ENCODE measurements at places on chromosomes 1 and 21. TPM values are rescaled to one million over a fixed set of nuclear protein-coding genes. Genes with fewer than 3 reads are reported as not detected.
A peak's percentile ranks its signal among the peaks of the same experiment; 100 is the strongest.

DNA sequence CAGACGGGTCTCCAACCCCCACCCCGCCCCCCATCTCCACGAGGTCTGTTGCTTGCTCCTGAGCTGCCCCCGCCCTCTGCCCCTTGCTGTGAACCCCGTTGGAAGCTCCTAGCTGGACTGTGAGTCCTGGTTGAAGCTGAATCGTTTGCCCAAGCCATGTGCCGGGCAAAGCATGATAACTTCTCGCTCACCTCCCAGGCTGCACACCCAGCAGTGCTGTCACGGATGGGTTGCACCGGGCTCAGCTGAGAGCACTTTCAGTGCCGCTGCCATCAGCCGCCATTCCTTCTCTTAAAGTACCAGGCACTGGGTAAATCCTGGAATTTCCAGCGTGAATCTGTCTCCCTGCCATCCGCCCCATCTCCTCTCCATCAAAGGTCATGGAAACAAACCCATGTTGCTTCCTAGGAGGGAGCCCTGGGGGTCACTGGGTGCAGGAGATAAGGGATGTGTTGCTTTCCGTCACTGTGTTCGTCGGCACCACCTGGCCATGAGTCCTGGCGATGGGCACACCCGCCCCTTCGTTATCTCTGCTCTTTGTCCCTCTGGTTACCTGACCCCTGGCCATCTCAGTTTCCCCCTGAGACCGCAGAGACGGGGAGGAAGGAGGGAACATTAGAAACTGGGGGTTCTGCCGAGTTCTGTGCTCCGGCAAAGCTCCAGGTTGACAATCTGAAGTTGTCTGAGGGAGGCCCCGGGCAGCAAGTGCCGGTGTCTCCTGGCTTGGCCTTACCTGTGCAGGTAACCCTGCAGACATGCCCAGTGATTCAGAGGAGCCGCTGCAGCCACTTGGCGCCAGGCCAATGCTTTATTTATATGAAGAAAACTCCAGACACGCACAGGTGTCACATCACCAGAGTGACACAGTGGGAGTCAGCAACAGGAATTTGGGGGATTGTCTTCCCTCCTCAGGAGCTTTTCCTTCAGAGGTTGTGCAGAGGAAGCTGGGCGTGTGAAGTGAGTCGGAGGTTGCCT, 2.7 kb downstream of the PDE9A start:
- no peaks in the 10 kb centered on the region for H3K36me3 ChIP-seq
- H3K4me1 ChIP-seq: peaks cover 18% of the 10 kb centered on the region
- ATAC-seq: no peak
- H3K27me3 ChIP-seq: peaks cover 31% of the 10 kb centered on the region

DNA sequence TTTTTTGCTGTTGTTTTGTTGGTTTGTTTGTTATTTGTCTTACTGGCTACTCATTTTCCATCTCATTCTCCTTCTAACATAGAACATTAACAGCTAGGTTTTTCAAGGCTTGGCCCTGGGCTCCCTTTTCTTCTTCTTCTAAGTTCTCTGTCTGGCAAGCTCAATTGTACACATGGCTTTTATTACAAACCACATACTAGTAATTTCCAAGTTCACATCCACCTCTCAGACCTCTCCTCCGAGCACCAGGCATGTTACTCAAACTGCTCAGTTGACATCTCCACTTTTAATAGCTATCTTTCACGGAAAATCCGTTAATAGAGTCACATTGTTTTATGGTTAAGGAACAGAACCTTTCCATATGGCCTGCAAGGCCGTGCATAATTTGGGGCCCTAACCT, 736.9 kb upstream of the ADAMTS5 start:
- peaks cover 3% of the 10 kb centered on the region for H3K4me1 ChIP-seq
- H3K27me3 ChIP-seq: no peaks in the 10 kb centered on the region
- ATAC-seq: no peak
- no peaks in the 10 kb centered on the region for H3K36me3 ChIP-seq

DNA sequence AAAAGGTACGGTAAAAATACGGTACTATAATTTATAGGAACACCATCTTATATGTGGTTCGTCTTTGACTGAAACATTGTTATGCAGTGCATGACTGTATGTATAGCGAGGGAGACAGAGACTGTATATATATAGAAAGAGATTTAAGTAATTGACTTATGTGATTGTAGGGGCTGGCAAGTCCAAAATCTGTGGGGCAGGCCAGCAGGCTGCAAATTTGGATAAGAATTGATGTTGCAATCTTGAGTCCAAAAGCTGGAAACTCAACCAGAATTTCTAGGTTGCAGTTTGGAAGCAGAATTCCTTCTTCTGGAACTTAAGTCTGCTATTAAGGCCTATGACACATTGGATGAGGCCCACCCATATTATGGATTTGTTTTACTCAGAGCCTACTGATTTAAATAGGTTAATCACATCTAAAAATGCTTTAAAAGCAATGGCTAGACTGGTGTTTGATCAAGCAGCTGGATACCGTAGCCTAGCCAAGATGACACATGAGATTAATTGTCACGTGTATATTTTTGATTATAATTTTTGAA, 42.0 kb downstream of the LAMC1 start:
- peaks cover 17% of the 10 kb centered on the region for H3K4me1 ChIP-seq
- no peaks in the 10 kb centered on the region for H3K27me3 ChIP-seq
- H3K4me3 ChIP-seq: no peak overlapping the region
- no peak for ATAC-seq

- no peaks in the 10 kb centered on the region for H3K36me3 ChIP-seq
- peaks cover 11% of the 10 kb centered on the region for H3K27me3 ChIP-seq
- H3K27ac ChIP-seq: no peak overlapping the region
- no peak for ATAC-seq
- H3K4me3 ChIP-seq: no peak overlapping the region
- H3K4me1 ChIP-seq: peaks cover 25% of the 10 kb centered on the region
Measured at GRCh38 chr1:22747021-22747734, 36.5 kb downstream of the EPHB2 start.

DNA sequence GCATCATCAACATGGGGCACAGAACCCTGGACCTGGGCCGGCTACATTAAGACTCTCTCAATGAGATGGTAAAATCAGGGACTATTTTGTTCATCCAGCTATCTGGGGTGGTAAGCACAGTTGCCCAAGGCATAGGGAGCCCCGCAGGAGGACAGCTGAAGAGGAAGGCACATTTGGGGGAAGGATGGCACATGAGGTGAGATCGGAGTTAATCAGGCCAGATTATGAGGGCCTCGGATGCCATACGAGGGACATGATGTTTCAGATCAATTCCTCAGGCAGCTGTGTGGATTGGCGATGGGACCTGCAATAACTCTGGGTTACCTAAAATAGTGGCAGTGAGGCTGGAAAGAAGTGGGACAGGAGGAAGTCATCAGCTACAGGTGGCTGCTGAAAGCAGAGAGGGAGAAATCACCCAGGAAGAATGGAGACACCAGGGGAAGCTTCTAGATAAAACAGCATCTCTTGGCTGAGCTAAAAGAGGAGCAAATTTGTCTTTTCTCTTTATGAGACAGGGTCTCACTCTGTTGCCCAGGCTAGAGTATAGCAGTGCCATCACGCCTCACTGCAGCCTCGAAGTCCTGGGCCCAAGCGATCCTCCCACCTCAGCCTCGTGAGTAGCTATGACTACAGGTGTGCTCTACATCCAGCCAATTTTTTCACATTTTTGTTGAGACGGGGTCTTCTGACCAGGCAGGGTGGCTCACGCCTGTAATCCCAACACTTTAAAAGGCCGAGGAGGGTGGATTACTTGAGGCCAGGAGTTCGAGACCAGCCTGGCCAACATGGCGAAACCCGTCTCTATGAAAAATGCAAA, 21.1 kb downstream of the TOMM20 start:
- peaks cover 3% of the 10 kb centered on the region for H3K36me3 ChIP-seq
- peaks cover 4% of the 10 kb centered on the region for H3K4me1 ChIP-seq
- no peaks in the 10 kb centered on the region for H3K27me3 ChIP-seq
- no peak overlapping the region for H3K27ac ChIP-seq
- ATAC-seq: no peak
- H3K4me3 ChIP-seq: no peak overlapping the region

GRCh38 chr21:15732290-15732995, 2.7 kb downstream of the USP25 start:
- peak overlapping the region; percentile 93 for H3K4me3 ChIP-seq
- no peaks in the 10 kb centered on the region for H3K27me3 ChIP-seq
- no peak for ATAC-seq
- H3K27ac ChIP-seq: peak overlapping the region; percentile 29
- peaks cover 68% of the 10 kb centered on the region for H3K4me1 ChIP-seq
- H3K36me3 ChIP-seq: no peaks in the 10 kb centered on the region

GRCh38 chr1:89352421-89352820, 11.4 kb upstream of the GBP6 start:
- ATAC-seq: no peak
- H3K36me3 ChIP-seq: no peaks in the 10 kb centered on the region
- no peak overlapping the region for H3K4me3 ChIP-seq
- H3K4me1 ChIP-seq: no peaks in the 10 kb centered on the region

- H3K4me3 ChIP-seq: no peak overlapping the region
- peak overlapping the region; percentile 0 for H3K27ac ChIP-seq
- no peak for ATAC-seq
- H3K36me3 ChIP-seq: peaks cover 42% of the 10 kb centered on the region
- H3K27me3 ChIP-seq: no peaks in the 10 kb centered on the region
Measured at GRCh38 chr1:25817840-25818501, 1.8 kb upstream of the MTFR1L start.

The TMEM269 gene
- not detected for total RNA-seq

DNA sequence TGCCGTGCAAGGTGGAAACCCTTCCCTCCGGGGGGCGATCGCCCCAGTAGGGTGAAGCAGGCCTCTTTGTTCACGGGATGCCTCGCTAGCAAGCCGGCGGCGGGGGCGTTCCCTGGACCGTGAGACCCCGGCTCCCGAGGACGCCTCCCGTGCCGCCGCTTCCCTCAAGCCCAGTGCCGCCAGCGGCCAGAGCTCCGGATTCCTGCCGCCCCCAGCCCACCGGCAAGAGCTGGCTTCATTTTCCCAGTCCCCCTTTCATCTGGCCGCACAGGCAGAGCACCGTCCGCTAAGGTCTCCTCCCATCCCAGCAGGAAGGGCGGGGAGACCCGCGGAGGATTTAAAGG, 16.3 kb downstream of the IER5 start:
- no peaks in the 10 kb centered on the region for H3K27me3 ChIP-seq
- no peaks in the 10 kb centered on the region for H3K4me1 ChIP-seq
- peak overlapping the region; percentile 65 for H3K27ac ChIP-seq
- H3K4me3 ChIP-seq: peak overlapping the region; percentile 66
- ATAC-seq: peak; percentile 20

DNA sequence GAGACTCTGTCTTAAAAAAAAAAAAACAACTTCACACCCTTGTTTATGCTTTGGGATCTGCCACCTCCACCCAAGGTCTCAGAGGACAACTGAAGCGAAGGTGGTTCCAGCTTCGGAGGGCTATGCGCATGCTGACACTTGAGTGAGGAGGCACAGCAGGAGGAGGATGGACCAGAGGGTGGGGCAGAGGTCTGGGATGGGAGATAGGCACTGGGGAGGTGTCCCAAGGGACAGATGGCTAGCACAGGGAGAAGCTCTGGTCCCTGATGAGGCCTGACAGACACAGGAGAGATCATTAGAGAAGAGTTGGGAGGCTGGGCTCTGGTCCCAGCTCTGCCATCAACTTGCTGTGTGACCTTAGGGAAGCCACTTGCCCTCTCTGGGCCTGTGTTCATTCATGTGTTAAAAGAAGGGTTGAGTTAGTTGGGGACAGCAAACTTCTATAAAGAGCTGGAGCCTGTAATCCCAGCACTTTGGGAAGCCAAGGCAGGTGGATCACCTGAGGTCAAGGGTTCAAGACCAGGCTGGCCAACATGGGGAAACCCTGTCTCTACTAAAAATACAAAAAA, 16.8 kb downstream of the E2F2 start:
- H3K27me3 ChIP-seq: no peaks in the 10 kb centered on the region
- no peak for ATAC-seq
- H3K27ac ChIP-seq: no peak overlapping the region
- H3K4me1 ChIP-seq: no peaks in the 10 kb centered on the region
- no peaks in the 10 kb centered on the region for H3K36me3 ChIP-seq

DNA sequence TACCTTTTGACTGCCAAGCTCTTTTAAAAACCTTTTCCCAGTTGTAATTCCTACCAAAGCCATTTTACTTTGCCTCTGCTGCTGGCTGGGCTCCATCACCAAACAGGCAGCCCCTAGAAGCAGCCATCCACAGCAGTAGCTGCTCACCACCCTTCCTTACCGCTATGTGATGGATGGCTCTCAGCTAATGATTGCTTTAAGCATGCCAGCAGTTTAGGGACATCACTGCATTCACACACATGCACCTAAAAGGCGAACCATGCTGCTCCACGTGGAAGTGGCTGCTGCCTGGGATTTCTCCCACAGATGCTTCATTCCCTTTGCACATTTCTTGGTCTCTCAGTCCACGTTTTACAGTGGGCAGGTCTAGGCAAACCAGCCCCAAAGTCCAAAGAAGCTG, 46.3 kb upstream of the PDE9A start:
- H3K4me3 ChIP-seq: no peak overlapping the region
- H3K36me3 ChIP-seq: no peaks in the 10 kb centered on the region
- no peak overlapping the region for H3K27ac ChIP-seq
- H3K4me1 ChIP-seq: no peaks in the 10 kb centered on the region
- ATAC-seq: no peak
- peaks cover 4% of the 10 kb centered on the region for H3K27me3 ChIP-seq

GRCh38 chr1:247345881-247346280, 14.2 kb upstream of the ZNF496 start:
- H3K36me3 ChIP-seq: no peaks in the 10 kb centered on the region
- no peaks in the 10 kb centered on the region for H3K4me1 ChIP-seq
- H3K27me3 ChIP-seq: peaks cover 24% of the 10 kb centered on the region
- no peak for ATAC-seq
- H3K27ac ChIP-seq: no peak overlapping the region
- no peak overlapping the region for H3K4me3 ChIP-seq

The UBE2U gene
- not detected for total RNA-seq

DNA sequence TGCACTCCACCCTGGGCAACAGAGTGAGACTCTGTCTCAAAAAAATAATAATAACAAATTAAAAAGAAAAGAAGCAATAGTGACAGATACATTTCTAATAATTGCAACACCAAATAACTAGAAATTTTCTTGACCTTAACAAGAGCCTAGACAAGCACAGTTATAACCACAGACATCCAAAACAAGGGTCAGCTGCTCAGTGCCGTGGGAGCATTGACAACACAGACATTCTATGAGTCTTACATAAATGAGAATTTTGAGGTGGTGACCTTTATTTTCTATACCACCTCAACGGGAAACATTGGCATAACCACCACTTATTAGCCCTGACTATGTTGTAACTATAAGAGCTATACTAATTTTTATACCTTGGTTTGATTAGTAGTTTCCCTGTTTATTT, 156.1 kb downstream of the NR5A2 start:
- no peaks in the 10 kb centered on the region for H3K27me3 ChIP-seq
- peak overlapping the region; percentile 35 for H3K27ac ChIP-seq
- H3K36me3 ChIP-seq: no peaks in the 10 kb centered on the region
- H3K4me1 ChIP-seq: peaks cover 19% of the 10 kb centered on the region
- no peak overlapping the region for H3K4me3 ChIP-seq

- H3K27ac ChIP-seq: no peak overlapping the region
- ATAC-seq: no peak
- no peak overlapping the region for H3K4me3 ChIP-seq
- peaks cover 50% of the 10 kb centered on the region for H3K27me3 ChIP-seq
- H3K4me1 ChIP-seq: peaks cover 31% of the 10 kb centered on the region
Measured at GRCh38 chr1:32883338-32884031, 2.8 kb upstream of the HPCA start.

The EXO1 gene
- 0.30 TPM for total RNA-seq

All from gastroesophageal sphincter (tissue), 4 donors.